COR-L47 (cell line): ENCODE measurements at places on chromosomes 5 and 9.

- DNase-seq: peak; percentile 62
Measured at GRCh38 chr9:121686930-121687541, 35.6 kb downstream of the DAB2IP start.

- DNase-seq: no peak
Measured at GRCh38 chr5:111703662-111704061, 53.3 kb downstream of the NREP start.

DNA sequence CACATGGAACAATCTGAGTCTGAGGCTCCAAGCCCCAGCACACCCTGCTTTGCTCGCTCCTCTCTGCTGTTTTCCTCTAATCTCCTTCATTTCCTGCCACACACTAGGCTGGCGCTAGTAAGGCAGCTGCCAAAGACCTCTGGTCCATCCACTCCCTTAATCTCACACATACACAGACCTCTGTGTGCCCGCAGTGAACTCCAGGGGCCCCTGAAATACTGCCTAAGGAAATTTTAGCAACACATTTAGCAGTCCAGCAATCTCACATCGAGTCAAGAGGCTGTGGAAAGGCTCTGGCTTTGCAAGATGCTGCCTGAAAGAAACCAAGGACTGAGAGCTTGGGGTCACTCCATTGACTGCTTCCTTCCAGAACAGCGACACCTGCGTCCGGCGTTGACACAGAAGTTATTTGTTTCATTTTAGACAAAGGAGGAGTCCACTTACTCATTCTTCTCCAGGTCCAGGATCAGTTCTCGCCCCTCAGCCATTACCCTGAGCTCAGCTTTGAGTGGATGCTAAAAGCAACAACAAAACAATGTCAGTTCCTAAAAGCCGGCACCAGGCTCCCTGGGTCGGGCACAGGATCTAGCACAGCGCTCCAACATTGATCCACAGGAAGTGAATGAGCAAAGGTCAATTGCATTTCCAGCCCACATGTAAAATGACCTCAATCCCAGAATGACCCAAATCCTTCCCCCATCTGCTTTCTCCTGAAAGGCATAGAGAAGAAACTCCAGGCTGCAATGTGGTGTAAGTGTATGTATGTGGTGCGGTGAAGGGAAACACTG, 11.5 kb downstream of the ADAM19 start:
- no peak for DNase-seq

DNA sequence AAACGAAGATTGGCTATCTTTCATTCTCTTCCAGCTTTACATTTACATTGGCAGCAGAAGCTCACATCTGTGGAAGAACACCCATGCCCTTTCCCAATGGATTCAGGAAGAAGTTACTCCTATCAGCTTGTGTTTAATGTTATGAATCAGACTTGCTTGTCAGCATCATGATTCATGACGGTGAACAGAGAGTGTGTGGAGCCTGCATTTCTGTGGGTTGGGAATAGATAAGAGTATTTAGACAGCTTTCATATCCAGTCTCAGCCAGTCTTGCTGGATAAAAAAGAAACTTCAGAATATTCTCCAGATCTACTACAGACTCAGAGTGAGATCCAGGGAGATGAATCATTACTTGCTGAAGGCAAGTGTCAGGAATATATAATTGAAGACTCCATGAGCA, 812.9 kb upstream of the ZNF608 start:
- no peak for DNase-seq

DNA sequence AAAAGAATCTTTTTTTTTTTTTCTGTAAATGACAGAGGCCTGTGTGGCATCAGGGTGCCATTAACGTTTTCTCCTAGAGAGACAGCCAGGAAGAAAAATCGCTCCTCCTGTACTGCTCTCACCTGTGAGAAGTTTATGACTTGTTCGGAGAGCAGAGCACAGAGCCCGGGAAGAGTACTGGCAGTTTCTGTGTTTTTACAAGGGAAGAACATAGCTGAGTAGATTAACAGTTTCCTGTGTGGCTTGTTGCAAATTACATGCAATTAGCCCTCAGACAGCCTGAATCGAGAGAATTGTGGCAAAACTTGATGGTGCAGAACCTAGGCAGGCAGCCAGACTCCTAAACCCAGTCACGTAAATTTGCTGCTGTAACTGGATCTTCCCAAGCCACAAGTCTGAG, 32.1 kb downstream of the PRKACG start:
- peak; percentile 65 for DNase-seq

DNA sequence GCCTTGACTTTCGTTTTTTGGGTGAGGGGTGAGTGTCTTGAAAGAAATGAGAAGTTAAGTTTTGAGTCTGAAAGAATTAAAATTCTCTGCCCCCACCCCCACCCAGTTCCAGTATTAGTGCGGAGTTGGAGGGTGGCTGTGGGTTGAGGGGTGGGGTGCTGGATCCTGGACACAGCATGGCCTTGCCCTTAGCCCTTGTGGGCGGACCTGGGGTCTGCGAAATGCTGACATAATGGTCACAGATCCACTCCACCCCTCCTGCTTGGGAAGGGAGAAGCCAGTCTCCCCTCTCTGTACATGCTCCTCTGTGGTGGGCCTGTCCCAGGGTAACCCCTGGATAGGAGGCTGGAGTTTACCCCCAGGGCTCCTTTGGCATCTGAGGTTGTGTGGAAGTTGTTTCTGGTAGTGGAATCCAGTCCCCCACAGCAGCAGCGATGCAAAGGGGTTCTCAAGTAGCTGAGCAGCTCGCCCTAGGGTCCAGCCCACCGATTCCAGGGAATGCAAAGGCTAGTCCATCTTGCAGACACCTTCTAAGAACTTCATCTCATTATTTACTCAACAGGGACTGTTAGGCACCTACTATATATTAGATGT, 42.8 kb upstream of the TCF7 start:
- no peak for DNase-seq

GRCh38 chr5:133450286-133450685, 162.1 kb downstream of the FSTL4 start:
- no peak for DNase-seq

GRCh38 chr9:74729136-74729695, 158.5 kb downstream of the TRPM6 start:
- DNase-seq: no peak

DNA sequence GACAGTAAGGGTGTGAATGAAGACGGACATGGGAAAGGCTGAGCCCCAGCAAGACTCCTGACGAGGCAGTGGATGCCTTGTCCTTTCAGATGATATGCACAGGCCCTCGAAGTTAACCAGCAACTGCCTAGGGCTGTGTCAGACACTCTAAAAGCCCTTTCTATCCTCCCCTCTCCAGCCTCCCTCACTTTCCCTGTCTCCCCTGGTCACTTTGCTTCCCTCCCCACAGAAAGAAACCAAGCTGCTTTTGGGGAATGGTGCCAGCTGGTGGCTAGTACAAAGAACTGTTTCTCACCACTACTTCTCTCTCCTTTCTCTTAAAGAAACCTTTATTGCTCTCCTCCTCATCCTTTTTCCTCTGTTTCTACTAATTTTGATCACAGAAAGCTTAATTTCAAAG, 21.4 kb downstream of the LHFPL2 start:
- DNase-seq: no peak

GRCh38 chr5:175617447-175617846, 40.4 kb upstream of the HRH2 start:
- DNase-seq: no peak

- DNase-seq: no peak
Measured at GRCh38 chr5:126003309-126003708, 419.9 kb upstream of the GRAMD2B start.

- DNase-seq: peak; percentile 76
Measured at GRCh38 chr5:1167728-1168709, 33.4 kb upstream of the SLC6A19 start.
